ENCODE measurements at places on chromosomes 3 and 15. TPM values are rescaled to one million over a fixed set of nuclear protein-coding genes. Genes with fewer than 3 reads are reported as not detected.

- DNase-seq: no peak
Observed at GRCh38 chr3:99767291-99767690, 50.4 kb upstream of the CMSS1 start.

DNA sequence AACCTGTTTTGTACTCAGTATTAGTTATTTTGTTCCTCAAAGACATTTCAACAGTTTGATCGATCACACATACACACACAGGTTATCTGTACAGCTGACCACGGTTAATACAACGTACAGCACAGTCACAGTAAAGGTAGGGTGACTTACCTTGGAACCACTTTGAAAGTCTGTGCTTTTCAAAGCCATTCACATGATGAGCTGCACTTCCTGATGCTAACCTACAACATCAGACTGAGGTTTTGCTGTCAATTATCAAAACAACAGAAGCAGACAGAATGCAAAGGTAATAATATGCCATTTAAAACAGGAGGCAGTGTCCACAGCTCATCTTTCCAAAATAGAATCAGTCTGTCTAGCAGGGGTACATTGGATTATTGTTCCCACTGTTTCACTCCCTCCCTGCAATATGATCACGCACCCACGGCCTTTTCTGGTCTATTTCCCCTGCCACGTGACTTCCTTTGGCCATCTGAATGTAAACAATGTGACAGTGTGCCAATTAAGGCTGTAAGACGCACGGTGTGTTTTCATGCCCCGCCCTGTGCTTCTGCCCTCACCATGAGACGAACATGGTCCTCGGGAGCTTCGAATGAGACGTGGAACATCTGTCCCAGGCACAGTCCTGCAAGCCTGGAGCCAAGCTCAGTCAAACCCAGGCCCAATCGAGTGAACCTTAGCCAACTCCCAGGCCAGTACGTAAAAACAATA, 102.4 kb downstream of the FMN1 start:
- DNase-seq: no peak

- no peak for DNase-seq
Observed at GRCh38 chr3:4467522-4467867, 426 bp upstream of the SUMF1 start.

CERS3 gene
- 1.1 TPM for polyA plus RNA-seq

- DNase-seq: no peak
Observed at GRCh38 chr3:9448643-9449042, 51.2 kb downstream of the SETD5 start.

Data from hindlimb muscle (tissue), 1 donor.